ENCODE measurements at places on chromosomes 3 and 15.

GRCh38 chr3:193165431-193166120 lies 75.4 kb upstream of the PLAAT1 start:
- DNase-seq = no peak
- H3K27me3 ChIP-seq = no peaks in the 10 kb centered on the region

- DNase-seq = no peak
- H3K27ac ChIP-seq = no peak overlapping the region
- no peaks in the 10 kb centered on the region for H3K36me3 ChIP-seq
- no peaks in the 10 kb centered on the region for H3K4me1 ChIP-seq
Measured at GRCh38 chr3:169465417-169465816, 198.1 kb downstream of the MECOM start.

DNA sequence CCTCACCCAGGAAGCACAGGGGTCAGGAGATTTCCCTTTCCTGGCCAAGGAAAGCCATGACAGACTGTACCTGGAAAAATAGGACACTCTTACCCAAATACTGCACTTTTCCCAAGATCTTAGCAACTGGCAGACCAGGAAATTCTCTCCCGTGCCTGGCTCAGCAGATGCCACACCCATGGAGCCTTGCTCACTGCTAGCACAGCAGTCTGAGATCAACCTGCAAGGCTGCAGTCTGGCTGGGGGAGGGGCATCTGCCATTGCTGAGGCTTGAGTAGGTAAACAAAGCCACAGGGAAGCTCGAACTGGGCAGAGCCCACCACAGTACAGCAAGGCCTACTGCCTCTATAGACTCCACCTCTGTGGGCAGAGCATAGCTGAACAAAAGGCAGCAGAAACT lies 567.3 kb upstream of the LMCD1 start:
- no peaks in the 10 kb centered on the region for H3K4me1 ChIP-seq
- H3K36me3 ChIP-seq = no peaks in the 10 kb centered on the region
- DNase-seq = no peak
- no peaks in the 10 kb centered on the region for H3K27me3 ChIP-seq
- H3K27ac ChIP-seq = no peak overlapping the region
- H3K4me3 ChIP-seq = no peak overlapping the region

- no peaks in the 10 kb centered on the region for H3K36me3 ChIP-seq
- H3K27ac ChIP-seq = no peak overlapping the region
- H3K27me3 ChIP-seq = no peaks in the 10 kb centered on the region
- H3K4me3 ChIP-seq = no peak overlapping the region
Measured at GRCh38 chr3:194518652-194519051, 31.9 kb upstream of the ATP13A3 start.
